ENCODE measurements at places on chromosomes 12 and 14. TPM values are rescaled to one million over a fixed set of nuclear protein-coding genes. Genes with fewer than 3 reads are reported as not detected.
A peak's percentile ranks its signal among the peaks of the same experiment; 100 is the strongest.

Gene SETD1B
- total RNA-seq = 63.6 TPM

Gene TMTC1
- 80.6 TPM for total RNA-seq

- H3K27me3 ChIP-seq = no peaks in the 10 kb centered on the region
- H3K4me1 ChIP-seq = peaks cover 11% of the 10 kb centered on the region
- no peak for DNase-seq
- H3K4me3 ChIP-seq = peak overlapping the region; percentile 89
- peak overlapping the region; percentile 94 for H3K27ac ChIP-seq
Observed at GRCh38 chr12:56257491-56258067, 605 bp downstream of the ANKRD52 start.

DNA sequence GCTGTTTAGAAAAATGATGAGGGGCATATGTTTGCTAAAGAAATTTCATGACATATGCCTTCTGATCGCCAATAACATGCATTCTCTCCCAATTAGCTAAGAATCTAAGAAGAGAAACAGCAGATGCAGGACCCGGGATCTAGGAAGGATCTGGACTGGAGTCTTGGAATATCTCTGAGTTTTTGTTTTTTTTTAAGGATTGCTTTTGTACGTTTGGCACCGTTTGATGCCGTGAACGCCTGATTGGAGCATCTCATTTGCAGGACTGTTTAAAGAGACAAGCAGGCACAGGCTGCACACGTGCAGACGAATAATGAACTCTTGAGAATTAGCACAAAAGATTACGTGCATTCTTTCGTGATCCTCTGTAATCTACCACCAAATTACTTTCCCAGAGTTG is 13.6 kb downstream of the EML1 start:
- H3K27ac ChIP-seq = no peak overlapping the region
- H3K4me1 ChIP-seq = peaks cover 13% of the 10 kb centered on the region
- peak; percentile 11 for DNase-seq

GRCh38 chr12:118982984-118983761 is 1.8 kb downstream of the SRRM4 start:
- DNase-seq = no peak
- H3K27me3 ChIP-seq = no peaks in the 10 kb centered on the region
- H3K27ac ChIP-seq = no peak overlapping the region
- no peaks in the 10 kb centered on the region for H3K4me1 ChIP-seq
- H3K36me3 ChIP-seq = no peaks in the 10 kb centered on the region
- no peak overlapping the region for H3K4me3 ChIP-seq

- H3K27ac ChIP-seq = peak overlapping the region; percentile 16
- no peak overlapping the region for H3K4me3 ChIP-seq
- H3K4me1 ChIP-seq = peaks cover 7% of the 10 kb centered on the region
- H3K27me3 ChIP-seq = no peaks in the 10 kb centered on the region
- no peaks in the 10 kb centered on the region for H3K36me3 ChIP-seq
Observed at GRCh38 chr12:13209436-13210235, 13.1 kb downstream of the EMP1 start.

All from uterus (tissue), 4 donors.